ENCODE measurements at places on chromosomes 2 and 18. TPM values are rescaled to one million over a fixed set of nuclear protein-coding genes. Genes with fewer than 3 reads are reported as not detected.

Gene CFAP65
- not detected for total RNA-seq

Gene ID2
- 6.0 TPM for total RNA-seq

Gene LBX2
- total RNA-seq: 1.00 TPM

Gene GPC1
- total RNA-seq: 74.5 TPM

Gene RGPD6
- 49.1 TPM for total RNA-seq

Gene BMP10
- total RNA-seq: not detected

Gene CNTNAP5
- not detected for total RNA-seq

Gene RGPD5
- total RNA-seq: 28.0 TPM

Gene NGEF
- 2.1 TPM for total RNA-seq

Gene GKN2
- not detected for total RNA-seq

Gene HOXD12
- total RNA-seq: not detected

Gene RDH14
- 19.5 TPM for total RNA-seq

Gene NEU2
- total RNA-seq: not detected

Gene HOXD11
- total RNA-seq: not detected
